ENCODE measurements at places on chromosomes 11 and 22.
A peak's percentile ranks its signal among the peaks of the same experiment; 100 is the strongest.

GRCh38 chr11:2760196-2760871 is 60.5 kb upstream of the KCNQ1OT1 start:
- DNase-seq = no peak

GRCh38 chr11:120039039-120039438 is 98.9 kb downstream of the TRIM29 start:
- no peak for DNase-seq

GRCh38 chr22:19405133-19405532 is 26.4 kb downstream of the HIRA start:
- DNase-seq = no peak

DNA sequence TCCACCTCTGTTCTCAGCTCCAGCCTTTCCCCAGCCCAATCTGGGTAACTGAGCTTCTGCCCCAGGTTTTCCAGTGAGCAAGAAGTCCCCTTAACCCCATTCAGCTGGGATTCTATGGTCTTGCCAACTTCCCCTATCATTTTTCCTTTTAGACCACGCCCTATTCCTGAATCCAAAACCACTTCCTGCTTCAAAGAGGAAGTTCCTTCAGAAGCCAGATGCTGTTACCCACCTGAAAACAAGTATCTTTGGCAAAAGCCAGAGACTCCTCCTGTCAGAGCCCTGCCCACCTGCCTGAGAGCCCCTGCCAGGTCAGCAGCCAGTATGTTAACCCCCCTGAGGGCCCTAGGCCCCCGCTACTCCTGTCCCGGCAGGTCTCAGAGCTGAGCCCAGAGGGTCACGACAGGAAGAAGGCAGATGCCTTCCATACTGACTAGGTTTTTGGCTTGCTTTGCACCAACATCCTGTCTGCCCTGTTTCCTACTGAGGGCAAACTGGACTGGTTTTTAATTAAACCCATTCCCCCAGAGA is 20.3 kb upstream of the MICAL2 start:
- no peak for DNase-seq

GRCh38 chr22:45923835-45924234 is 53.1 kb downstream of the WNT7B start:
- DNase-seq = no peak

DNA sequence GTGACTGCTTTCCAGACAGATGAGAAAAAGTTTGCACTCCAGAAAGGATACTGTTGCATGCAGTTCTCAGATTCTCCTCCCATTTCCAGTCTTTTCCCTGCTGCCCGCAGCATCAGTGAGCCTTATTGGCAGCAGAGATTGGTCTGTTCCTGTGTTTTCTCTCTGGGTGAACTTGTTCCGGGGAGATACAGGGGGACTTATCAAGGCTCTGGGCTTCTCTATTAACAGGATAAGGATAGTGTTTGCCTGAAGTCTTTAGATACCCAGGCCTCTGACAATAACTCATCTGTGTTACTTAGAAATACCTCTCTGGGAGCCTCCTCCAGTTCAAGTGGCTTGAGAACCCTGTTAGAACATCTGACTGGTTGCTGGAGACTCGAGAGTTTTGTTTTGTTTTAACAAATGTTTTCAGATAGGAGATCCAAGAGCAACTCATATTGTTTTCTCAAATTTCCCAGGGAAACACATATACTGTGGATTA is 154.7 kb downstream of the BLID start:
- no peak for DNase-seq

GRCh38 chr22:24440718-24441405 is 13.5 kb downstream of the ADORA2A start:
- DNase-seq = no peak

DNA sequence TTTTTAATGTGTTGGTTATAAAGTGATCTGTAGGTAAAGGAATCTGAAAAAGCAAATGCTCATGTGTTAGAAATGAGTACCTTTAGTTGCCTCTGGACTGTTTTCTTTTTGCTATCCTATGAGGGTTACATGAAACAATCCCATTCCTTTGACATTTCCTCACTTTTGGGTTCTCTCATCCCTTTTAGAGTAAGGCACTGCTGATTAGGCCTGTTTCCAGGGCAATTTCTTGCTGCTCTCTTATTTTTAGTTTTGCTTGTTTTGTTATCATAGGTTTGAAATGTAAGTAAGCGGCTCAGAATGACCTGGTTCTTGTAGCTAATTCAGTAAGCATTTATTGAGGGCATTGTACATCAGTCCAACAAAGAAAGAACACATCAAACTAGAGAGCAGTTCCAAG is 138.9 kb downstream of the DDX10 start:
- DNase-seq = no peak

DNA sequence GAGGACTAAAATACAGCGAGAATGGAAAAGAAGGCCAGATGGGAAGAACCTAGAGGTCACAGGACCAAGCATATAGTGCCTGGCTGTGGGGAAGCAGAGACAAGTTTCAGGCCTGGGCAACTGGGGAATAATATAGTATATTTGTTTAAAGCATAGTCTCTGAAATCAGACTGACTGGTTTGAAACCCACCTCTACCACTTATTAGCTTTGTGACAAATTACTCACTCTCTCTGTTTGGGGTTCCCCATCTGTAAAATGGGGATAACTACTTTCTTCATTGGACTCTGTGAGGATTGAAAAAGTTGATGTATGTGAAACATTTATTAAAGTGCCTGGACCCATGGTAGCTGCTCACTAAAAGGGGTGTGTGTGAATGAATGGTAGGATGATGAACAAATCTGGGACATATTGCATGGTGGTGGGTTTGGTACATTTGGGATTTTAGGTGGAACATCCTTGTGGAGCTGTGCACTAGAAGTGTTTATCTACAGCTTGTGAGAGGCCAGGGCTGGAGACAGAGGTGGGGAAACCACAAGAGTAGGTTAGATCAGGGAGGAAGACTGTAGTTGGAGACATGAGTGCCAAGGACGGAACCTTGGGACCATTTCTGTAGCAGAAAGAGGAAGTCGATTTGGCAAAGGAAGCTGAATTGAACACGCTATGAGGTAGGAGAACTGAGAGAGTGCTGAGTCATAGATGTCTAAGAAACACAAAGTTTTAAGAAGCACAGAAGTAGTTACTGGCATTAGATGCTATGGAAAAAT is 52.6 kb downstream of the SWAP70 start:
- peak; percentile 65 for DNase-seq

GRCh38 chr11:11313426-11313825 is 39.6 kb downstream of the CSNK2A3 start:
- DNase-seq = no peak

- DNase-seq = no peak
Measured at GRCh38 chr11:14875163-14875562, 16.9 kb downstream of the CYP2R1 start.

GRCh38 chr11:13952221-13952620 is 10.3 kb upstream of the SPON1 start:
- DNase-seq = no peak

- no peak for DNase-seq
Measured at GRCh38 chr11:32152216-32152615, 61.3 kb downstream of the RCN1 start.

- DNase-seq = no peak
Measured at GRCh38 chr22:27853424-27853823, 51.9 kb upstream of the MN1 start.

GRCh38 chr11:18534245-18534644 is 7.5 kb upstream of the TSG101 start:
- DNase-seq = no peak

GRCh38 chr22:16721961-16722360 is 103.2 kb downstream of the XKR3 start:
- DNase-seq = no peak

GRCh38 chr11:77411137-77411707 is 62.7 kb downstream of the PAK1 start:
- peak; percentile 49 for DNase-seq

- peak; percentile 82 for DNase-seq
Measured at GRCh38 chr22:44664149-44664548, 37.9 kb upstream of the PRR5 start.

DNA sequence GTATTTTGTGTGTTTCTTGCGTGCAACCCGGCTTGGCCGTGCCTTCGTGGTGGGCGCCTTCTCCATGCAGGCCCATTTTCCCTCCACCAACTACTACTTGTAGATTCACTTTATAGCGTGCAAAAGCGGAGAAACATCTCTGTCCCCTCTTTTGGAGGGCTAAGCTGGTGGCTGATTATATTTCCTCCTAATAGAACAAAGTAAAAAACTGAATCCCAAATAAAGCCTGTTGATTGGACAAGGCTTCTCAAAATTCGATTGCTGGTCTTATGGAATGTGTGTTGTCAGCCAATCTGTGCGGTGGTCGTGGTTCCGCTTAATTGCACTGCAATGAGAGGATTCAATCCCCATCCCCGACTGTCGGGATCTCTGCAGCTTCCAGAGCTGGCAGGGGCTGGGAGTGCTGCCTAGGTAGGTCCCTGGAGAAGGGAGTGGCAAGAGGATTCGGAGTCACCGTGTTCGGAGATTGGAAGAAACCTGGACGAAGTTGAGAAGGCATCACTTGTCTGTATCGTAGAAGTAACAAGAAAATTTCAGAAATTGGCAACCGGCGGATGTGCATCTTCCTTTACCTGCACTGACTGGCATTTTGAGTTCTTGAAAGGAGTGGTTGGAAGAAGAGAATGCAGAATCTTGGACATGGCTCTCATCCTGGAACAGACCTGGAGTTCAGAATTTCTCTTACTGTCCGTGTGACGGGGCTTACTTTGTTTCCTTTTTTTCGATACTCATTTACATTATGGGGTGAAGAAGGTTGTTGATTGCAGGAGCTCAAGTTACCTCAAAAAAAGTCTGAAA is 1.1 kb downstream of the HMGXB4 start:
- peak; percentile 32 for DNase-seq

- DNase-seq = no peak
Measured at GRCh38 chr11:363948-364761, 5.1 kb upstream of the B4GALNT4 start.

GRCh38 chr22:17087498-17088131 is 2.8 kb downstream of the IL17RA start:
- peak; percentile 53 for DNase-seq

DNA sequence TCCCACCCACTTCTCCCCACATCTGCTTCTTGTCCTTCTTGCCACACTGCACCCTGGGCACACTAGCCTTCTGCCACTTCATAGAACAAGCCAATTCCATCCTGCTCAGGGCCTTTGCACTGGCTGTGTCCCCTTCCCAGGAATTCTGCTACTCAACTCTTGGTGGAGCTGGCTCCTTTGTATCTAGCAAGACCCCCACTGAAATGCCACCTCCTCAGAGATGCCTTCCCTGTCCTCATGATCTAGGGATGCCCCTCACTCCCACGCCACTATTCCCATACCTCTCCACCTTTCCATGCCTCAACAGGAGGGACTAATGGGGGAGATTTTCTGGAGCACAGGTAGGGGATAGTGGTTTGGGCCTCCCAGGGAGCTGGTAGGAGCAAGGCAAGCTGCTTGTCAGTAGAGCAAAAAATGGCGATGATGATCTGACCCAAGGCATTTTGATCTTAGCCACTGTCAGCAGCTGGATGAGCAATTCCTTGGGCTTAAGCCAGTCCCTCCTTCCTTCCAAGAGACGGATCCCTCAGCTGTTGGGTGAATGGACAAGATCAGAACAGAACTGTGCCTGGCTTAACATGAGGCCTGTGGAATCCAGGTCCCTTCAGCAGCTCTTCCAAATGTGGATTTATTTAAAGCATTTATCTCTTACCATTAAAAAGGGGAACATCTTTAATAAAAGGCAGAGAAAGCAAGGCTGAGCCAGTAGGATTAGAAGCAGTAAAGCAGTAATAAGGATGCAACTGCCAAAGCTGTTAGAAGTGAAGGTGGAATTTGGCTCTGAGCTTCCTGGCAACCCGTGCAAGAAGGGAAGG is 4.0 kb upstream of the PRDM11 start:
- DNase-seq = no peak

GRCh38 chr11:118436639-118437207 is 431 bp downstream of the KMT2A start:
- peak; percentile 45 for DNase-seq

- peak; percentile 42 for DNase-seq
Measured at GRCh38 chr11:30435488-30435887, 112.6 kb downstream of the ARL14EP start.

DNA sequence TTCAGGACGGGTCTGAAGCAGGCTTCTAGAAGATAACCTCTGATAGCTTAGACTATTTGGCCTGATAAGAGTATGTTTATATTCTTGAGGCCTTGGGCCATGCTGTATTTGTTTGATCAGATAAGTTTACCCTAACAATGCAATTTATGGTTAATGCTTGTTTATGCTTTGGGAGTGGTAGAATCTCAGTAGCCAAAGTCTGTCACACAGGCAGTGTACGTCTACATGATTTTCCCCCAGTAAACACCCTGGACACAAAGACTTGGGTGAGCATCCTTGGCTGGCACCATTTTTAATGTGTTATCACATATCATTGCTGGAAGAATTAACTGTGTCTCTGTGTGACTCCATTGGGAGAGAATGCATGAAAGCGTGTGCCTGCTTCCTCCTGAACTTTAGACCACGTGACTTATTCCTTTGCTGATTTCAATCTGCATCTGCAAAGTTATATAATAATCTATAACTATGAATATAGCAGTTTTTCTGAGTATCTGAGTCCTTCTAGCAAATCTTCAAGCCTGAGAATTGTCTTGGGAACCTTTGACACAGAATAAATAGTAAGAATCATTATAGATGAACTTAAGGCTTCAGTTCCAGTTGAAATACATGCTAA is 172.4 kb downstream of the CASP12 start:
- DNase-seq = no peak

DNA sequence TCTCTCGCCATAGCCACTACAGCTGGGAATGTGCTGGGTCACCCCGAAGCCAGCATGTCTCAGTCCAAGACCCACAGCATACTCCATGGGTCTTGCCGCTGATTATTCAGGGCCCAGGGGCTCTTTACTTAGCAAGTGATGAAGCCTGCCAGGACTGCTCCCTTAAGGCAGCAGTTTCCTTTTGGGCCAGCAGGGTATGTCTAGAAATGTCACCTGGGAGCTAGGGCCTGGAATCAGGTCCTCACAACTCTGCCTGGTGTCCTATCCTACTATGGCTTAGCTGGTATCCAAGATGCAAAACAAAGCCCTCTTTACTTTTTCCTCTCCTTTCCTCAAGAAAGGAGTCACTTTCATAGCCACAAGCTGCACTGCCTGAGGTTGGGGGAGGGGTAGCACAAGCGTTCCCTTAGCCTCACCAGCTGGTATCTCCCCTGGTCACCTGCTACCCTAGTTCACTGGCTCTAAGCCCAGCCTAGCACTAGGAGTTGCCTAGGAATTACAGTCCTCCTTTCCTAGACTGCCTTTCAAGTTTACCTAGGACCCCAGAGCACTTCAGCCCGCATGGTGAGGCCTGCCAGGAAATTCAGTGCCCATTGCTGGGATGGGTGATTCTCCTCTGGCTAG is 22.6 kb upstream of the NCR3LG1 start:
- no peak for DNase-seq

DNA sequence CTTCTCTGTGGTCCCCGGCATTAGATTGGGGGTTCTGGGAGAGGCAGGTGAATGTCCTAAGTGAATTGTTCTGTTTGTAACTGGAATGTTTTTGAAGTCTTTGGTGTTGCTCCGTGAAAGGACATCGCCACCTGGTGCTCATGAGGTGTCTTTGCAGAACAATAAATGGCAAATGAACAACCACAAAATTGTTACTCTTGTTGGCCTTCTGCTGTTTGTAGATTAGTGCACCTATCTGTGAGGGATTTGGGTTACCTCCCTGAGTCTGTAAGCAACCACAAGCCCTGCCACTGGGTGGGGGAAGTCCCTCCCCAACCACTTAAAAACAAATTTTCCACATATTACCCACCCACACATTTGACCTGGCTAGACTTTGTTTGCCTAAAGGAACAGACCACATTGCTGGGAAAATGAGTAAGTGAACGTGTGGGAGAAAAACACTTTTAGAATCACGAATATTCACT is 4.7 kb downstream of the MPEG1 start:
- DNase-seq = peak; percentile 48

- no peak for DNase-seq
Measured at GRCh38 chr11:124674168-124674517, 439 bp downstream of the SPA17 start.
